ENCODE measurements at places on chromosomes 1 and 21.

DNA sequence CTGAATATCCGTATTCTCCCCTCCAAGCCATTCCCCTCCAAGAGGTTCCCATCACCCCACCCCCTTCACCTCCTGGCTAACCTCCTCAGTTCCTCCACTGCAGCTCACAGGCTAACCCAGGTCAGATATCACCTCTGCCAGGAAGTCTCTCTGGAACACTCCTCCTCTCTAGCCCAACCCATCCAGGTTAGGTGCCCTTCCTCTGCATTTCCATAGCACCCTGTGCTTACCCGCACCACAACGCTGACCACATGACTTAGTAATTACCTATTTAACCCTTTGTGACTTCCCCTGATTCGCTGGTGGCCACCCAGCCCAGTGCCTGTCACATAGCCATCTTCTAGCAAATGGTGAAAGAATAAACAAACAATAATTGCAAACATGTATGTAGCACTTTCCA is 49.5 kb upstream of the IFFO2 start:
- DNase-seq, result no peak

- peak; percentile 97 for DNase-seq
Observed at GRCh38 chr1:183915625-183916510, 110.9 kb downstream of the RGL1 start.

DNA sequence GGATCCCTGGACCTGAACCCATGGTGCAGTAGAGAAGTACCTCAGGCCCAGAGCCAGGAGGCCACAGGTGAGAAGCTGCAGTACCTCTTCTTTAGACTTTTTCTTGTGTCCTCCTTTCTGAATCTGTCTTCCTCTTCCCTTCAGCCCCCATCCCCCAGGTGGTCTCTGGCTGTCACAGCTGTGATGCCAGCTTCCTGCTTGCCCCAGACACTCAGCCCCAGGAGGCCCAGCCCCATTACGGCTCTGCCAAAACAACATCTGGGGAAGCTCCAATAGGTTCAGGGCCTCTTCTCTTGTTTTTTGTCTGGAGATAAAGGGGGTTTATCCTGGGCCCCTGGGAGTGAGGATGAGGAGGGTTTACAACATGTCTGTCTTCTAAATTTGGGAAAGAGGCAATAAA is 9.5 kb upstream of the BTG2 start:
- DNase-seq, result no peak

DNA sequence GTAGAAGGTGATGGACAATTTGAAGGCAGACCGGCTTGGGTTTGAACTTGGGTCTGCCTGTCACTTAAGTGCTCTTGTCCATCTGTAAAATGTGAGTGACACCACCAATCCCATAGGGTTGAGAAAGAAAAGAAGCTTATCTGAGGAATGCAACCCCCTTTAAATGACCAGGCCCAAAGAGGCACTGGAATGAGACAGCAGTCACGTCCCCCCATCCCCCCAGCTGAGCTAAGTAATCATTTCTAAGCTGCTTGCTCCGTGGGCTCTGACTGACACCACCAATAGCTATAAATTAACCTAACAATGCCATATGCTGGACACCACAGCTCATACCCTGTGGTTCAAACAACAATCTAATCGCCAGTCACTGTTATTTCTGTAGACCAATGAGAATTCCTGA is 15.1 kb downstream of the LCA5L start:
- no peak for DNase-seq

- no peak for DNase-seq
Observed at GRCh38 chr1:45325851-45326506, 716 bp upstream of the HPDL start.

GRCh38 chr21:36874665-36875064 is 91.8 kb downstream of the HLCS start:
- DNase-seq, result no peak

DNA sequence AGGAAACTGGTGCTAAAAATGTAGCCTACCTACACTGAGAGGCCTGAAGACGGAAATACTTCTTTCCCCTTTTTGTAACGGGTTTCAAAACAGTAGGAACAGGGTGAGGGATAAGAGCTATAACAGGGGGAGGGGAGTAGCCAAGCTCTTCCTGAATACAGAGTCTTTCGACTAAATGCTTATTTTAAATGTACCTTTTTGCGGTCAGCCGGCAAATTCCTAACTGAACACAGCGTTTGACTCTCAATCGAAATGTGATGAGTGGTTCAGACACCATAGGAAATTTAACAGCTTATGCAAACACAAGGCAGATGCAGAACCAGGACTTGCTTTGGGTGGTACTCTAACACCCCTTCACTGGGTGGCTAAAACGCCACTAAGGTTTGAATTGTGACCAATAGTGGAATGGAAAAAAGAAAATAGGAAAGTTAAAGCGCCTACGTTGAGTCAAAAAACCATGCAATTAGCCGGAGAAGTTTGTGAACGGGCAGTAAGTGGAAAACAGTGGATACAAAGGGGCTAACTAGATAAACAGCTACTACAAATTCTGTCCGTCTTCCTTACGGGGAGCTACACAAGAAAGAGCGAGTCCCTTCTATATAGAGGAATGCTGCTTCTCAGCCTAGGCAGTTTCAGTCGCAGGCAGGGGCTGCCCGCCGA is 1.7 kb downstream of the EGLN1 start:
- no peak for DNase-seq

DNA sequence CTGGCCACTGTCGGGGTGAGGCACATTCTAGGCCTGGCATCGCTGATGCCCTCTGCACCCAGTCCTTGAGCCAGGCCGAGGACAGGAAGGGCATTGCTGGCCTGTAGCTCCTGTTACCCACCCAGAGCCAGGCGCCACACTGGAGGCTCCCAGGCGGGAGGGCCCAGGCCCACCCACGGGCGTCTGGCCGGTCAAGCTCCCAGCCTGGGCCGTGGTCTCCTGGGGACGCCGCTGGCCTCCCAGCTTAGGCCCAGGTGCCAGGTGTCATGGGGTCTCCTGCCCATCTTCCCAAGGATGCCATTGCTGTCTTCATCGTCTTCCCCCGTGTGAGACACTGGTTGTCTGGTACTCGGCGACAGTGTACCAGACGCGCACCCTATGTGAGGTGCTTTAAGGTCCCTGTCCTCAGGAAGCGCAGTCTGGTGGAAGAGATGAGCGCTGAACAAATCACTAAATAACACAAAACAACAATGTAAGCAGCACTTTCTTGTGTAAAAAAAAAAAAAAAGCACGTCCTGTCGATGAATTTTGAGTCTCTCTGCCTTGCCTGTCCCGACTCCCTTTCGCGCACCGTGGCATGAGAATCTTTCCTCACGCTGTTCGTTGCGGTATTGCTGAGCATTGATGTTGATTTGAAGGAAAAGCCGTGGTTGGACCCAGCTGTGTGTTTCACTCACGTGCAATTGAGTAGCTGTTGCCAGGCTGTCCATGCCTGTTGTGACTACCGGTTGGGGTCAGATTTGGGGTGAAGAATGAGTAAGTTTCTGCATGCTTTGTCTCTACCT is 27.0 kb upstream of the TRAPPC10 start:
- peak; percentile 21 for DNase-seq

- DNase-seq, result peak; percentile 40
Observed at GRCh38 chr1:57411262-57411661, 12.6 kb downstream of the DAB1 start.

GRCh38 chr21:46100020-46100419 is 2.1 kb downstream of the COL6A2 start:
- DNase-seq, result no peak

DNA sequence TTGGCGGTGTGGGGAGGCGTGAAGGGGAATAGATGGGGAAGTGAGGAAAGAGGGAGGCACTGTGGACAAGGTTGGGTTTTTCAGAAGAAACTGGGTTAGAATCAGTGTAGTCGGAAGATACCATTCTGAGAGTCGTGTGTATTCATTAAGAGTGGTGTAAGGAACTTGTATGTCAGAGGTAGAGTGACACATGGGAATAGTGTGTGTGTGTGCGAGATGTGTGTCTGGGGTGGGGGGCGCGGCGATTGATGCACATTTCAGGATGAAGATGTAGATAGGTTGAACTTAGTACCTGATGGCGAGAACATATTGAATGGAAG is 878 bp downstream of the SMG7 start:
- no peak for DNase-seq

GRCh38 chr1:21192284-21192683 is 15.6 kb upstream of the EIF4G3 start:
- no peak for DNase-seq

DNA sequence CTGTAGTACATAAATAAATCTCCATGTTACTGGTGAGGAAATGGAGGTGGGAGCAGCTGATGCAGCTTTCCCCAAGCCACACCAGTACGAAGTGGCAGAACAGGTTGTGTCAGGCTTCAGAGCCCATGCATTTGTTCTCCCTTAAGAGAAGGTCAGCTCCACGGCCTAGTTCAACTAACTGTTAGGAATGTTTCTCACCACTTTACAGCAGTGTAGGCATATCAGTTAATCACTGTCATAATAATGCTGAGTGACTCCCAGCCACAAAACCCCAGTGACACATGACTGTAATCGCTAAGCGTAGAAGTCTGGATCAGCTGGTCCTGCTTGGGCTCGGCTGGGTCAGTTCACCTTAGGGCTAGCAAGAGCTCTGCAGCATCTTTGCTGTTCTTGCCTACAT is 90.4 kb downstream of the VPS26C start:
- peak; percentile 80 for DNase-seq

GRCh38 chr1:168945870-168946269 is 160.6 kb upstream of the ATP1B1 start:
- no peak for DNase-seq

GRCh38 chr1:68128157-68128556 is 77.7 kb upstream of the DIRAS3 start:
- no peak for DNase-seq

DNA sequence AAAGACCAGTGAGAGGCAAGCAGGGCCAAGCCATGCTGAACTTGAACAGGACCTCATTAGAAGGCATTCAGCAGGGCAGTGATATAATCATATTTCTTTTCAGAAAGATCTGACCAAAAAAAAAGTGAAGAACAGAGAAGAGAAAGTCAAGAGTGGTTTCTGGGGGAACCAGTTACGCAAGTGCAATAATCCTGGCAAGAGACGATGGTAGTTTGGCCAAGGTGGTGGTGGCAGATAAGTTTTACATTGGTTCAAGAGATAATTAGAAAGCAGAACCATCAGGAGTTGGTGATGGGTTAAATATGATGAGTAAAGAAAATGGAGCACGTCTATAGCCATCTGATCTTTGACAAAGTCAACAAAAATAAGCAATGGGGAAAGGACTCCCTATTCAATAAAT is 54.3 kb downstream of the ZSWIM5 start:
- no peak for DNase-seq

Measured in epithelial cell of esophagus (primary cell).